ENCODE measurements at places on chromosomes 5 and 9. TPM values are rescaled to one million over a fixed set of nuclear protein-coding genes. Genes with fewer than 3 reads are reported as not detected.

The TMED9 gene
- total RNA-seq: 110 TPM

The IFNA2 gene
- not detected for total RNA-seq

The FOXD4L5 gene
- not detected for total RNA-seq

The KIF20A gene
- 78.9 TPM for total RNA-seq

GRCh38 chr5:126301056-126301455 is 122.2 kb upstream of the GRAMD2B start:
- no peak overlapping the region for H3K27ac ChIP-seq
- no peaks in the 10 kb centered on the region for H3K4me1 ChIP-seq
- H3K4me3 ChIP-seq: no peak overlapping the region
- H3K36me3 ChIP-seq: no peaks in the 10 kb centered on the region
- DNase-seq: no peak

DNA sequence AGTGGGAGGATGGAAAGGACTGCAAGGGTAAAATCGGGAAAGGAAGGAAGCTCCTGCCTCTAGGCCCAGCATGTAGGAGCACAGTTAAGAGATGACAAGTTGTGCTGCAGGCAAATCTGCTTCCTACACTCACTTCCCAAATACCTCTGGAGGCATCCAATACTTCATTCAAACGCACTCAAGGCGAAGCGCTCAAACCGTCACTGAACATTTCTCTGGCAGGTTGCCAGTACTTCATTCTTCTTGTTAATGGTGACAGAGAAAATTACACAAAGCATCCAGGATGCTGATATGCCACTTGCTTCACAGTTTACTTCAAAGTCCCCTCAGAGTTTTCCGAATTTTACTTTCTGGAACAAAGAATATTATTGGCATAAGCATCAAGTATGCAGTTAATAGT is 59.8 kb downstream of the NREP start:
- H3K36me3 ChIP-seq: no peaks in the 10 kb centered on the region
- H3K27ac ChIP-seq: no peak overlapping the region
- peaks cover 3% of the 10 kb centered on the region for H3K27me3 ChIP-seq
- no peaks in the 10 kb centered on the region for H3K4me1 ChIP-seq
- H3K4me3 ChIP-seq: no peak overlapping the region
- DNase-seq: no peak

- no peak overlapping the region for H3K4me3 ChIP-seq
- H3K4me1 ChIP-seq: no peaks in the 10 kb centered on the region
- H3K27ac ChIP-seq: no peak overlapping the region
- H3K36me3 ChIP-seq: no peaks in the 10 kb centered on the region
- no peak for DNase-seq
- peaks cover 12% of the 10 kb centered on the region for H3K27me3 ChIP-seq
Observed at GRCh38 chr5:38885208-38885607, 39.4 kb downstream of the OSMR start.

- no peak overlapping the region for H3K4me3 ChIP-seq
- no peaks in the 10 kb centered on the region for H3K36me3 ChIP-seq
- peaks cover 7% of the 10 kb centered on the region for H3K27me3 ChIP-seq
- peaks cover 7% of the 10 kb centered on the region for H3K4me1 ChIP-seq
- no peak overlapping the region for H3K27ac ChIP-seq
- DNase-seq: no peak
Observed at GRCh38 chr9:38074441-38074961, 5.5 kb upstream of the SHB start.

DNA sequence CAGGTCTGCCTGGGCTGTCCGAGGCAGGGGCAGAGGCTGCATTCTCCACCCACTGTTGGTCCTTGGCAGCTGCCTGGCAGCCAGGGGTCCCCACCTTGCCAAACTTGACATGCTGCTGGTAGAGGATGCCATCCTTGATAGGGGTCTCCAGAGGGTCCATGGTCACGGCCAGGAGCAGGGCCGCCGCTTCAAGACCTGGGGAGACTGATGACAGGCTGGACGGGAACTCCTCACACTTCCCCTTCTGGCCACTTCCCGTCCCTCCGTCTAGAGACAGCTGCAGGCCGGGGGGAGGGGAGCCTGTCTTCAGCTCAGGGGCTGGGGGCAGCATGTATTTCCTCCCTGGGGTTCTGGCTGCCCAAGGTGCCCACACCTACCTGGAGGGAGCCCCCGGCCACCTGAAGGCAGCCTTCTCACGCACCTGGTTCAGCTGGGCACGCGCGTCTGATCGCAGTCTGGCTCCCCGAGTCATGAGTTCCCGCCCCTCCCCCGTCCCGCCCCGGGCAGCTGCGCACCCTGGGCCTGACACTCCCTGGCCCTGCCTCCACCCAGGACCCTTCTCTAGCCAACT is at the start of gene DOK3:
Gene DOK3, minus strand, starts transcription at position 446 of the 571 bp plus-strand sequence. Its CDS starts 286 bp downstream, at position 160.
- H3K36me3 ChIP-seq: peaks cover 28% of the 10 kb centered on the region
- H3K4me1 ChIP-seq: peaks cover 7% of the 10 kb centered on the region
- H3K27ac ChIP-seq: no peak within 1 kb of the TSS
- H3K4me3 ChIP-seq: no peak within 1 kb of the TSS

DNA sequence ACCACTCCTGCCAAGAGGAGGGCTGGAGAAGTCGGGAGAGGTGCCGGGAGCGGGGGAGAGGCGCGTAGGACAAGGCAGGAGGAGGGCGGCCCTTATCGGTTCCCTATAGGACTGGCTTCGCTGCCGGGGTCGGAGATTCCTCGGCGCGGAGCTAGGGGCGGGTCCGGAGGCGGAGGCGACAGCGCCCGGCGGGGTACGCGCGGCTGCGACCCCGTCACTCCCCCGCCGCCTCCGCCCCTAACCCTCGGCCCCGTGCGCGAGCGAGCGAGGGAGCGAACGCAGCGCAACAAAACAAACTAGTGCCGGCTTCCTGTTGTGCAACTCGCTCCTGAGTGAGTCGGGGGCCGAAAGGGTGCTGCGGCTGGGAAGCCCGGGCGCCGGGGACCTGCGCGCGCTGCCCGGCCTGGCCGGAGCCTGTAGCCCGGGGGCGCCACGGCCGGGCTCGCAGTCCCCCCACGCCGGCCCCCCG is 2.0 kb downstream of the GLIS3 start:
- DNase-seq: peak; percentile 68
- no peaks in the 10 kb centered on the region for H3K36me3 ChIP-seq

DNA sequence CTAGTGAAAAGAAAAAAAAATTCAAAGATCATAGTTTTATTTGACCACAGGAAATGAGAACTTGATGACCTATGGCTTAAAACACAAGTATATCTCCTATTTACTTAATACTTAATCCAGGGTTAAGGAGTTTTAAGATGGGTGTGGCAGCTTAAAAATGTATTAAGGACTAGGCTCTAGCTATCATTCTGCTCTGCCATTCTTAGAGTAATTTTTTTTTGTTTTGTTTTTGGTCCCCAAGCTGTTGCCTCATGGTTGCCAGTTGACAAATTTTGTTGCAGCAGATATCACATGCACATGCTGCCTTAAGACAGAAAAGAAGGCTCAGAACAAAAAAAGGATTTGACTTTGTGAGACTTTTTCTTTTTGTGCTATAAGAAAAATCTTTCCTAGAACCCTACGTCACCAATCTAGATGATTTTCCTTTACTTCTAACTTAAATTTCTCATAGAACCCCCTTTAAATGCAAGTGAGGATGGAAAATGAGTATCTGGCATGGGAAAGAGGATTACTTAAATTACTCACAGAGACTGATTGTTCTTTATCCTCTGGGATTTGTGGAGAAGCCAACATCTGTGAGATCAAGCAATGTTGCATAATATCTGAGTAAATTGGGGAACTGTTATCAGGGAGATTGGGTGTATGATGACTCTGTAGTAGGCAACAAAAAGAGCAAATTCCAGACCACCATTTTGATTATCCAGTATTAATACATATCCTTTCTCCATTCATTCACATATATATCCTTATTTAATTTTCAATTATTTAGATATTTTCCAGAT is 364.7 kb upstream of the CD180 start:
- no peak for DNase-seq
- no peaks in the 10 kb centered on the region for H3K36me3 ChIP-seq
- H3K4me1 ChIP-seq: peaks cover 4% of the 10 kb centered on the region
- H3K27me3 ChIP-seq: no peaks in the 10 kb centered on the region
- no peak overlapping the region for H3K4me3 ChIP-seq

DNA sequence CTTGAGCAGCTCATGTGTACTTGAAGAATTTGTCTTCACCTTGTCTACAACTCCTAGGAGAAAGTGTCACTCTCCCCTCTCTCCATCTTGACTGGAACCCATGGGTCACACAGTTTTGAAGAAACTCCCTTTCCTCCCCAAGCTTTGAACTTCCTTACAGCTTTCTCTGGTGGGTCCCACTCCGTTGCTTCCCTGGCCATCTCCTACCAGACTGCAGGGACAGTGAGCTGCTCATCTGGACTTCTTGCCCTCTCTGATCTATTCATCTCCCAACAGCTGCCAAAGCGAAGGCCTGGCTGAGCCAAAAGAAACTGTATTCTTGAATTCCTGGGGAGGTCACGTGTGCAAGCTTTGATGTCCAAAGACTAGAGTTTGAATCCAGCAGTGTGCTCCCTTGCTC is 22.7 kb upstream of the CXCL14 start:
- H3K4me1 ChIP-seq: no peaks in the 10 kb centered on the region
- H3K4me3 ChIP-seq: no peak overlapping the region
- no peaks in the 10 kb centered on the region for H3K36me3 ChIP-seq

- no peaks in the 10 kb centered on the region for H3K4me1 ChIP-seq
- H3K4me3 ChIP-seq: peak within 1 kb of the TSS; percentile 36
- no peak within 1 kb of the TSS for H3K27ac ChIP-seq
- H3K36me3 ChIP-seq: no peaks in the 10 kb centered on the region
Observed at GRCh38 chr9:131289301-131290035, at the start of gene PLPP7. Gene PLPP7 (plus strand): TSS chr9:131289723. CDS start chr9:131289998, 275 bp downstream.

DNA sequence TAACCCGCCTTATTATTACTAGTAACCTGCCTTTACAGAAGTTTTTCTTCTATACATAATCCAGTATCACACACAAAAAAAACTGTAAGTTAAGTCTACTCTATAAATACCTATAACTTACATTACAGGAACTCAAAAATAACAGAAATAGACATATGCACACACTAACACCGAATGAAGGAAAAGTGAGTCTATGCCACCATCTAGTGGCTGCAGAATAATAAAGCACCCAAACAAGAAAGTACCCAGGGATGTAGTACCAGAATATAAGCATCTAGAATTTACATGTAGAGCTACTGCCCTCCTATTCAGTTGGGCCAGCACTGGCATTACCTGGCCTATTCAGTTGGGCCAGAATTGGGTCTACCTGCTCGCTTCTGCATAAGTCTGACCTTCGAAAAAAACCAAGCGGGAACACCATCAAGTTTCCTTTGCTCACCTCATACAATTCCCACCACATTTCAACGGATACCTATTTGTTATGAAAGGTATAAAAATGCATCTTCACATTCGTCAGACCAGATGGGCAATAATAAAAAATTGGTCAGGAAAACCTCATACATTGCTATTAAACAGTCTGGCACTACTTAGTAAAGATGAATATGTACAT is 4.0 kb upstream of the NIPSNAP3A start:
- DNase-seq: peak; percentile 49
- no peak overlapping the region for H3K27ac ChIP-seq
- H3K36me3 ChIP-seq: peaks cover 4% of the 10 kb centered on the region
- no peaks in the 10 kb centered on the region for H3K27me3 ChIP-seq

GRCh38 chr5:178555771-178556211 is 34.4 kb downstream of the COL23A1 start:
- peaks cover 7% of the 10 kb centered on the region for H3K27me3 ChIP-seq
- DNase-seq: no peak
- H3K4me1 ChIP-seq: no peaks in the 10 kb centered on the region
- H3K36me3 ChIP-seq: no peaks in the 10 kb centered on the region
- H3K4me3 ChIP-seq: no peak overlapping the region
- no peak overlapping the region for H3K27ac ChIP-seq

GRCh38 chr5:73204733-73205132 is 31.7 kb downstream of the TMEM174 start:
- H3K4me1 ChIP-seq: peaks cover 5% of the 10 kb centered on the region
- peaks cover 10% of the 10 kb centered on the region for H3K36me3 ChIP-seq
- no peak overlapping the region for H3K27ac ChIP-seq
- no peak for DNase-seq

GRCh38 chr5:8185852-8186251 is 316.9 kb downstream of the MTRR start:
- H3K27ac ChIP-seq: no peak overlapping the region
- H3K4me3 ChIP-seq: no peak overlapping the region
- no peaks in the 10 kb centered on the region for H3K4me1 ChIP-seq
- no peak for DNase-seq
- H3K27me3 ChIP-seq: no peaks in the 10 kb centered on the region
- H3K36me3 ChIP-seq: no peaks in the 10 kb centered on the region

DNA sequence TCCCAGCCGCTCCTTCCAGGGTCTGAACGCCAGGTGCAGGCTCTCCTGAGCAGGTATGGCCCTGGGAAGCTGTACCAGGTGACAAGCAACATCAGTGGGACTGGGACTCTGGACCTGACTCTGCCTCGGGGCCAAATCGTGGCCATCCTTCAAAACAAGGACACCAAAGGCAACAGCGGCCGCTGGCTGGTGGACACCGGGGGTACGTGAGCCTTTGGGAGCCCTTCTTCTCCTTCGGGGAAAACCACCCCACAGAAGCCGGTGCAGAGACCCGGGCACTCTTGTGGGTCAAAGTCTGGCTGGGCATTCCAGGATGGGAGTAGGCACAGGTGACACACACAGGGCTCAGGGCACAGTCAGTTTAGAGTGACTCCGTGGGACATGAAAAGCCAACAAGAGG is 45.8 kb downstream of the ARHGEF37 start:
- H3K27me3 ChIP-seq: no peaks in the 10 kb centered on the region
- no peak for DNase-seq
- no peaks in the 10 kb centered on the region for H3K36me3 ChIP-seq
- H3K4me3 ChIP-seq: no peak overlapping the region

DNA sequence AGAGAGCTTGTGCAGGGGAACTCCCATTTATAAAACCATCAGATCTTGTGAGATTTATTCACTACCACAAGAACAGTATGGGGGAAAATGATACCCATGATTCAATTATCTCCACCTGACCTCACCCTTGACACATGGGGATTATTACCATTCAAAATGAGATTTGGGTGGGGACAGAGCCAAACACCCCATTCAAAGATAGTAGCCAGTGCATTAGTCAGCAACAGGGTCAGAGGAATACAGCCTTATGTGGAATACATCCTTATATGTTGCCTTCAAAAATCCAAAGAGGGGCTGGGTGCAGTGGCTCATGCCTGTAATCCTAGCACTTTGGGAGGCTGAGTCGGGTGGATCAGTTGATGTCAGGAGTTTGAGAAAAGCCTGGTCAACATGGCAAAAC is 563.2 kb downstream of the CCDC171 start:
- no peak for DNase-seq
- H3K36me3 ChIP-seq: no peaks in the 10 kb centered on the region
- H3K27ac ChIP-seq: no peak overlapping the region
- no peaks in the 10 kb centered on the region for H3K27me3 ChIP-seq

- peaks cover 16% of the 10 kb centered on the region for H3K4me1 ChIP-seq
- peaks cover 25% of the 10 kb centered on the region for H3K36me3 ChIP-seq
- H3K4me3 ChIP-seq: no peak overlapping the region
- no peaks in the 10 kb centered on the region for H3K27me3 ChIP-seq
Observed at GRCh38 chr9:97689401-97690180, 7.5 kb downstream of the XPA start.
